Muscle of leg (tissue), 16 donors: ENCODE measurements at places on chromosomes 3 and 15. TPM values are rescaled to one million over a fixed set of nuclear protein-coding genes. Genes with fewer than 3 reads are reported as not detected.

C3orf20 gene
- total RNA-seq: 0.09 TPM

SYNM gene
- 43.8 TPM for total RNA-seq

CADM2 gene
- 3.9 TPM for total RNA-seq

CLDN1 gene
- 2.1 TPM for total RNA-seq

NISCH gene
- total RNA-seq: 47.2 TPM

LIPC gene
- 0.44 TPM for total RNA-seq

CLRN1 gene
- total RNA-seq: 0.18 TPM

GP9 gene
- total RNA-seq: 0.40 TPM

CCNB2 gene
- total RNA-seq: 13.9 TPM

NUP210 gene
- 4.5 TPM for total RNA-seq

PIK3CB gene
- 8.0 TPM for total RNA-seq

CCR9 gene
- total RNA-seq: 0.09 TPM

TEX264 gene
- total RNA-seq: 25.4 TPM

SLC28A2 gene
- not detected for total RNA-seq

ALAS1 gene
- 30.4 TPM for total RNA-seq

EXOSC7 gene
- 46.3 TPM for total RNA-seq

CHST13 gene
- total RNA-seq: 0.18 TPM

C3orf62 gene
- 3.1 TPM for total RNA-seq

MED12L gene
- 11.7 TPM for total RNA-seq

ROBO2 gene
- 7.2 TPM for total RNA-seq

CSPG5 gene
- total RNA-seq: 1.4 TPM

PXYLP1 gene
- total RNA-seq: 21.8 TPM

SOX2 gene
- total RNA-seq: 0.22 TPM

MON1A gene
- total RNA-seq: 5.3 TPM

OPA1 gene
- 61.5 TPM for total RNA-seq

CD96 gene
- 0.22 TPM for total RNA-seq

SCAANT1 gene
- not detected for total RNA-seq

UBE3A gene
- total RNA-seq: 109 TPM

FSIP1 gene
- total RNA-seq: 0.53 TPM

LRRIQ4 gene
- 0.09 TPM for total RNA-seq

A4GNT gene
- not detected for total RNA-seq

CHRNA7 gene
- 0.84 TPM for total RNA-seq

MNS1 gene
- 5.1 TPM for total RNA-seq

WNT5A gene
- total RNA-seq: 10.6 TPM

FRMD4B gene
- 19.1 TPM for total RNA-seq
